Activated gamma-delta T cell treated with anti-CD3 and anti-CD28 coated beads, Interleukin-2, amount 50 U/mL, for 16 hours (primary cell): ENCODE measurements at places on chromosomes 7 and 10.

DNA sequence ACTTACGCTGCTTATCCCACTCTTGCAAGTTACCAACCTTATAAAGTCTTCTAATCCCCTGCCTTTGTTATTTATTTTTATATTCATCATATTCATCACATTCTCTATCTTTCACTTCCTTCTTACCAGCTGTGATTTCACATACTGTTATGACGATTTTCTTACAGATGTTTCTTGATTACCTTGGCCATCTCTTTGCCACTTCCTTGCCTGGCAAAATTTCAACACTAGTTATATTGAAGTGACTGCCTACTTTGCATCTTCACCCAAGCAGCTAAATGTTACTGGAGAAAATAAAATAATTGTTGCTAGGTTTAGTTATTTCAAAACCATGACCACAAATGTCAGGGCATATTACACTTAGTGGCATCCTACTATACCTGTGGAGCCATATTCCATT lies 8.8 kb upstream of the STEAP4 start:
- DNase-seq = no peak

GRCh38 chr7:142859829-142860228 lies 5.0 kb downstream of the EPHB6 start:
- DNase-seq = no peak

DNA sequence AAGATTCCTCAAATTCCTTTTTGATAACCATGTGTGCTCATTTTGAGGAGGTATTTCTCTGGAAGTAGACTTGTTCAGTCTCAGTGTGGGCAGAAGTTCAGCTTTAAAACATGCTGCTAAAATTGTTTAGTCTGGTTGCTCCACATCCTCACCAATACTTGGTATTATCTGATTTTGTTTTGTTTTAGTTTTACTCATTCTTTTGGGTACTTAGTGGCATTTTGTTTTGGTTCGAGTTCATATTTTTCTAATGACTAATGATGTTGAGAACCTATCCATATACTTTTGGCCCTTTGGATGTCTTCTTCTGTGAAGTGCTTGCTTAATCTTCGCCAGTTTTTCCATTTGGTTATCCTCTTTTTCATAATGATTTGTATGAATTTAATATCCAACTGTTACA lies 694.2 kb upstream of the FZD8 start:
- no peak for DNase-seq

GRCh38 chr10:45373576-45374349 lies at the start of gene ALOX5:
ALOX5 (plus strand) TSS chr10:45374216; CDS start chr10:45374280, 64 bp downstream.
- no peak for DNase-seq

DNA sequence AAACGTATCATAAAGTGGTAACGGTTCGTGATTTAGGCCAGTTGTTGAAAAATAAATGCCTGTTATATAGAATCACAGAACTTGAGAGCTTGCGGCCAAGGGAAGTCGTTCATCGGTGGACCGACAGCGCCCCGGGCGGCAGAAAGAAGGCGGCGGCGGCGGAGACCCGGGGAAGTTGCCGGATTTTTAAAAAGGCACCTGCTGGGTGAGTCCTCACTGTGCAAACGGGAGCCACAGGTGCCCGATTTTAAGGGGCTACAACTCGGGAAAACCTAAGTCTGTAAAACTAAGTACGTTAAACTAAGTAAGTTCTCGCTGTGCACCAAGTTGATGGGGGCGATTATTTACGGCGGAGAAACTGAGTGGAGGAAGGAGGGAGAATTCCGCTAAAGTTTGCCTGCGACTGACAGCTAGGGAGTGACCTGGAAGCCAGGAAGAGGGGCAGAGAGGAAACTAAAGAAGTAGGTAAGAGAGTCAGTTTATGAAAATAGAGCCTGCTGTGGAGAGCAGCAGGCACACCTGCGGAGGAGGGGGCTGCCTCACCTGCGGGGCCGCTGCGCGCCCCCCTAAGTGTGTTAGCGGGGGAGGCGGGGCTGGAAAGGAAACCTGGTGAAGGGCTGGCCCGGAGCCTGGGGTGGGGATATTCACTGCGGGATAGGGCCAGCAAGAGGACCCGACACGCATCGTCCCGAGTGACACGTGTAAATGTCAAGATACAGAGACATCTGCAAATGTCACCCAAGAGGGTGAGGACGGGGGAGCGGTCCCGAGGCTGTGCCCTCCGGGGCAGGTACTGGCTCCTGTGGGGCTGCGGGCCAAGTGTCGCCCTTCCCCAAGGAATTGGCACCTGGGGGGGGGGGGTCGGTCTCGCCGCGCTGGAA lies 996 bp downstream of the ADAM12 start:
- no peak for DNase-seq

DNA sequence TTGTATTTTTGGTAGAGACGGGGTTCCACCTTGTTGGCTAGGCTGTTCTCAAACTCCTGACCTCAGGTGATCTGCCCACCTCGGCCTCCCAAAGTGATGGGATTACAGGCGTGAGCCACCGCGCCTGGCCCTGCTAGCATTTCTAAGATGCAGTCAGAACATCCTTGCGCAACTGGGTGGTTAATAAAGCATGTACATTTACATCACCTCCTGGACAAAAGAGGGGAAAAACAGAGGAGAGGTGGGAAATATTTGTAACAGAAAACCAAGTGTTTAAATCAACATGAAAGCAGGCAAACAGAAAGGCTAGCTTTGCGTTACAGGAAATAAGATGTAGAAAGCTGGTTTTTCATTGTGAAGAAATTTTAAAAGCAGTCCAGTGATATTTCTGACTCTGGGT lies 220.9 kb upstream of the KMT2E start:
- no peak for DNase-seq

DNA sequence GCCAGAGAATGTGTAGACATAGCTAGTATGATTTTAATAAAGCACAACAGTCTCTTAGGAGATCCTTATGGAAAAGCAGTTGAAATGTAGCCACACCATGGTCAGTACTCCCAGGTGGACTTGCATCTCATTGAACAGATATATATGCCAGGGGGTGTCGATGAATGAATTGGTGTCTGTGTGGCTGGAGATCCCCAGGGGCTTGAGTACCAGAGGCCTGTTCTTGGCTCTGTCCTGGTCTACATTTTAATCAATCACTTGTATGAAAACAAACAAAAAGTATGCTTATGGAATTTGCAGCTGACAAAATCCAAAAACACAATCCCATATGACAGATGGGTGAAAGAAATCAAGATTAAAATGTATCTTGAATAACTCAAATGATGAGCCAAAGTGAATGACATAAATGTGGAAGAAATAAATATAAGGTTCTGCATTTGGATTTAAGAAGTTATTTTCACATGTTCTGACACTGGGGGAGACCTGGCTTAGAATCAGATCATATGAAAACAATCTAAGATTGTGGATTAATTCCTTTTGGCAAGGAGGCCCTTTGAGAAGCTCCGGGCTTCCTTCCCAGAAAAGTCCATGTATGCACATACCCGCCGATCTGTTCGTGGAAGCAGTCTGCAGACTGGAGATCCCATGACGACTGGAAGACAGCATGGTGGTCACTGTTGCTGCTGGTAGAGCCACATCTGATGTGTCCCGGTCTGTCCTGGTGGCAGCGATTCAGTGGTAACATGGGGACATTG lies 15.6 kb downstream of the CLEC2L start:
- DNase-seq = no peak

DNA sequence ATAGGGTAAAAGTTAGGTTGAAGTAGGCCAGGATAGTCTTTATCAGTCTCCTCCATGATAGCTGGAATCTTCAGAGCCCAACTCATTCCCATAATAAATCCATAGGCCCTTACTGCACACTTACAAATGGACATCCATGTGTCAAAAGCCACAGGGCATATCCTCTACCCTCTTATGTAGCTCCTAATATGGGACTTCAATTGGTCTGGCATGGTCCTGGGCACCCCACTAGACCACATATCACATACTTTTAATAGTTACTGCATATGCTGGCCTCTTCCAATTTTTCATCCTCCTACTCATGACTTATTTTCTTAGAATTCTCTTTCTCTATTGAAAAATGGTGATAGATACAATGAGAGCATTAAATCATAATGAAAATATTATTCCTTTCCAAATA lies 169.3 kb downstream of the MAGI2 start:
- no peak for DNase-seq

- no peak for DNase-seq
These were observed 23.9 kb upstream of the PITRM1 start for GRCh38 chr10:3196482-3196881.

GRCh38 chr7:47153576-47153975 lies 428.3 kb downstream of the TNS3 start:
- DNase-seq = no peak

- DNase-seq = no peak
These were observed 76.3 kb downstream of the COL13A1 start for GRCh38 chr10:69878038-69878437.
